Mesenteric fat pad (tissue), 1 donor: ENCODE measurements at places on chromosomes 6 and 20. TPM values are rescaled to one million over a fixed set of nuclear protein-coding genes. Genes with fewer than 3 reads are reported as not detected.

PPP1R3G gene
- total RNA-seq: 1.3 TPM

TRAPPC3L gene
- total RNA-seq: not detected

ADGRF1 gene
- total RNA-seq: not detected

PRR18 gene
- total RNA-seq: 1.0 TPM

MCM8 gene
- 4.3 TPM for total RNA-seq

ZC2HC1B gene
- not detected for total RNA-seq

DNA sequence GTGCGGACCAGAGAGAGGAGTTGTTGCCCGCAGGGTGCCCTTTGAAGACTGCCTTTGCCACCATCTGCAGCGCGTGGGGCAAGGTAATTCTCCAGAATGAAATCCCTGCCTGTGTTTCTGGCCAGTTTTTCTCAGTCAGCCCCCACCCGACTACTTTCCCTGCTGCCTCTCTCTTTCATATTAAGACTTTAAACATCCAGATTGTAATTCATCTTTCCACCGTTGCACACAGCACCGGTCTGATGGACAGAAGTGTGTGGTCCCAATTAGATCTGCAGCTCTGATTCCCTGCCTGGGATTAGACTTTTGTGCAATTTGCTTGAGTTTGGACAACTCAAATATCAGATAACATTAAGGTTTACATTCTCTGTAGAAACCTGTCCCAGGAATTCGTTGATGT lies 489.0 kb downstream of the QKI start:
- no peak for DNase-seq

DNA sequence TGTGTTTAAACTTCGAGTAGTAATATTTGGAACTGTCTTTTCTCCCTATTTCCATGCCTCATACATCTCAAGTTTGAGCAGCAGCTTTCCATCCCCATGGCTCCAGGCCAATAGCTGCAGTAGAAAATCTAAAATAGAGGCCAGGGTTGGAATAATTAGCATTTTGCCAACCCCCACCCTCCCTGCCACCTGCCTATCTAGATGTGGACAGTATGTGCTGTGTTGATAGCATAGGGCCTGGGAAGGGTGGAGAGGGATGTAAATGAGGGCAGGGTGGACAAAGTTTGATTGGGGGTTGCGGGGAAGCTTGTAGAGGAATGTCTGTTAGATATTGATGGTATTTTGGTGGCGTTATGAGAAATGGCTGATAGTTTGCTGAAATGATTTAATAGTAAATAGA lies 5.6 kb downstream of the TOP1 start:
- no peak for DNase-seq

DNA sequence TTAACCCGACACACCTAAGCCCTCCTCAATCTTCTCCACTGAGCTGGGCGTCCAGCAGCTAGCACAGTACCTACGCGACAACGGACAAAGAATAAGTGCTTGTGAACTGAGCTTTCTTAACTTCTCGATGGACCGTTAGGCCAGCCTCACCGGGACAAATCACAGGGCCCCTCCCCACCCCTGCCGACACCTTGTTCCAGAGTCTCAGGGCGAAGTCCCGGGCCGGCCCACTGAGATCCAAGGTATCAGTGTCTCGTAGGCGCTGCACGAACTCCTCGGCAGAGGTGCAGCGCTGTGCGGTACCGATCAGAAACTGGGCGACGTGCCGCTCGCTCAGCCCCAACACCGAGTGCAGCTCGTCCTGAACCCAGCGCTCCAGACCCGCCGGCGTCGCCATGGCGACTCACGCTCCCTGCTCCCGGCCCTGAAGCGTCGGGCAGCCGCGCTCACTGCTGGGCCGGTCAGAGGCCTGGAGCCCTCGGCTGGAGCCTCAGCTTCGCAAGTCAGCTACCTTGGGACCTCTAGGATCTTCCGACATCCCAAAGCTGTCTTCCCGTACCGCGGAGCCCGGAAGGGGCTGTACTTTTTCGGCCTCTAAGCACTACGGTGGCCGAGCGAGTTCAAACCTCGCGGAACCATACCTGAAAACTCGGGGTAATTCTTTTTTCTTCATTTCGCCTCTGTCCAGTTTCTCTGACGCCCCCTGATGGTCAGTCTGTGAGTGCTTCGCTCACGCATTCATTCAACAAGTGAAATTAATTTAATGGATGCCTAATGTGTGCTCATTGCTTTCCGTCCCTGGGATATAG lies at the start of gene DHX16:
Gene DHX16 (minus strand): TSS at position 562 of the 809 bp plus-strand sequence. CDS start 165 bp downstream, at position 397.
- peak; percentile 96 for DNase-seq

- no peak for DNase-seq
Measured at GRCh38 chr6:37699138-37699766, 1.6 kb upstream of the MDGA1 start.

GRCh38 chr20:54843865-54844264 lies 368.5 kb downstream of the DOK5 start:
- no peak for DNase-seq

- no peak for DNase-seq
Measured at GRCh38 chr20:33262658-33263065, 20.4 kb upstream of the BPIFB1 start.

DNA sequence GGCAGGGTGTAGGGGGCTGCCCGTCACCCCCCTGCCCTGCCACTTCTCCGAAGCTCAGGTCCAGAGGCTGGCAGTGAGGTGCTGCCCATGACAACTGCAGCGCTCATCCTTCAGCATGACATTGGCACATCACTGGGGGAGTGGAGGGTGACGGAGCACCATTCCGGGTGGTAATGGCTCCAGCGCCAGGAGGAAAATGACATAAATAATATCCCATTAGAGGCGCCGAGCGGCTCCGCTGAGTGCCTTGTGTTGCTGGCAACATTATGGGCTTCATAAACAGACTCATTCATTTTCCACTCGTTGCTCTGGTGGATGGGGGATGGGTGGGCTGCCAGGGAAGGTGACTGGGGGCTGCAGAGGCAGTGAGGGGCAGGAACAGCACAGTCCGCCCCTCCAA lies 56.9 kb upstream of the CTNNBL1 start:
- no peak for DNase-seq

DNA sequence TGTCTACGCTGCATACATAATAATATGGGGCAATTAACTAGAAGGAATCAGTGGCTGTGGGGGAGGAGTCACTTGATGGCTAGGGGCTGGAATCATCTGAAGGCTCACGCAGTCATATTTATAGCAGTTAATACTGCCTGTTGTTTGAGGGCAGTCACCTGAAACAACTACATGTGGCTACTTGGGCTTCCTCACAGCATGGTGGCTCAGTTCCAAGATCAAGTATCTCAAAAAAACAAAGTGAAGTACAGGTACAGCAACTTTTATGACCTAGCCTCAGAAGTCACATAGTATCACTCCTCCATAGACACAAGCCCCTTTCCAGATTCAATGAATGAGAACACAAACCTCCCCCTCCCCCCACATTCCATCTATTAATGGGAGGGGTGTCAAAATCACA lies 63.7 kb downstream of the STX11 start:
- no peak for DNase-seq

GRCh38 chr20:33964441-33964840 lies 29.3 kb upstream of the RALY start:
- no peak for DNase-seq
